NCI-H2171 treated with DMSO at 0.1 percent for 48 hours (cell line): ENCODE measurements at places on chromosomes 16 and 17.

- DNase-seq = no peak
These were observed 12.3 kb upstream of the SALL1 start for GRCh38 chr16:51163366-51163765.

GRCh38 chr16:84368308-84368996 lies at the start of gene ATP2C2:
ATP2C2 (plus strand) TSS chr16:84368538; CDS start chr16:84368616, 78 bp downstream.
- DNase-seq = peak; percentile 48

- DNase-seq = no peak
These were observed 41.8 kb downstream of the TNRC6A start for GRCh38 chr16:24771132-24771778.

- DNase-seq = no peak
These were observed 110.3 kb downstream of the BANP start for GRCh38 chr16:88061346-88062110.

GRCh38 chr17:14211801-14212200 lies 24.9 kb downstream of the CDRT15 start:
- DNase-seq = no peak

GRCh38 chr16:66203476-66203875 lies 163.0 kb upstream of the CDH5 start:
- DNase-seq = no peak

DNA sequence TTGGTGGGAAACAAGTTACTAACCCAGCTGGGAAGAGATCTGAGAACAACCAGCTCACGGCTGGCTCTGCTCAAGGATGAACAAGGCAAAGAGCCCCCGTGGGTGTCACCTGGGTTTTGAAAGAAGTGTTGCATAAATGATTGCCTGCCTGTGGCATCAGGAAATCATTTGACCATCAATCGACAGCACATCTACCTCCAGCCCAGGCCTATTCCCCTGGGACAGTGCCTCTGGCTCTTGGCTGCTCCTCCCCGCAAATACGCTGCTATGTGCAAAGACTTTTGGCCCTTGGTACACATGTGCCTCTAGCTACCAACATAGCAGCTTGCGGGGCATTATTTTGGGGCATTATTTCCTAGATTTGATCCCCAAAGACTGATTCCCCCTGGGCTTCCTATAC lies 39.4 kb upstream of the SMPD3 start:
- DNase-seq = peak; percentile 9

GRCh38 chr16:725463-726187 lies 618 bp downstream of the CCDC78 start:
- peak; percentile 50 for DNase-seq
